CD8-positive, alpha-beta T cell (primary cell): ENCODE measurements at places on chromosomes 2 and 18.

DNA sequence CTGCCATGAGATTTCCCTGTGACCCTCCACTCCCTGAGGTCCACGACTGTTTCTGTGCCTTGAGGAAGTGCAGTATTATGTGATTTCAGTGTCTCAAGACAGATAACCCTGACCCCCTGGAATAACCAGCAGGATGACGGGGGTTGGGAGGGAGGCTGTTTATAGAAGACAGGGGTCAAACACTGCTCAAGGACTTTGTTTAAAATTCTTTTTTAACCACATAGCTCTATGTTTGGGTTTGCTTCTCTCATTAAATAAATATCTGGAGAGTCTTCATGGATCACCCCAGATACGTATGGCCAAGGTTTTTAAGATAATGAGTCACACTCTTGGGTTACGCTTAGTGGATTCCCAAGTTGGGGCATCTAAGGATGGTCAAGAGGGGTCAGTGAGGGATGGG is 523.8 kb upstream of the TNP1 start:
- DNase-seq, result no peak

DNA sequence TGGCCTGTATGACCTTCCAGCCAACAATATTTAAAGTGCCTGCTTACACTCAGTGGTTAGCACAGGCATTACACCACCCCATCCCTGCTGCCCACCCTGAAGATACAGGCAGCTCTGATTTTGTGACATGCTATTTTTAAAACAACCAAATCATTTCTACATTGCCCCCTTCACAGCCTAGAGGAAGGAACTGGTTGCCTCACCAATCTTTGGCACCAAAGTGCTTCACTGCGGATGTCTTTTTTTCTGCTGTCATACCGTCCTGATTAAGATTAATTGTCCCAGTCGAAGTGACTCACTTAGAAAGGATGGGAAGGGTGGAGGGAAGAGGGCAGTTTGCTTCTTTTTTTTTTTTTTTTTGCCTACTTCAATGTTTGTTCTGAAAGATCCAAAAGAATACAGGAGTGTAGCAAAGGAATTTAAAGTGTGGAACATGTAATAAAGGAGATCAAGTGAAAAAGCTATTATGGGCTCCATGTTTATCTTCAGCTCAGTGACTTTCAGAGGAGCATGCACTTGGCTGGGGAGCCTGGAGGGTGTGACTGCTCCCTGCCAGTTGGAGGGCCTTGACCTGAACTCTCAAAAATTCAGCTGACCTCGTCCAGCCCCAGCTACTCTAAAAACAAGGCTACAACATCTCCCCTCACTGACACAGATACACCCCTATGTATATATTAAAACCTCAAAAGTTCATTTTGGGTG is 501.1 kb upstream of the TNP1 start:
- no peak for DNase-seq

- no peak for DNase-seq
Observed at GRCh38 chr2:31108561-31109286, 29.5 kb downstream of the GALNT14 start.

DNA sequence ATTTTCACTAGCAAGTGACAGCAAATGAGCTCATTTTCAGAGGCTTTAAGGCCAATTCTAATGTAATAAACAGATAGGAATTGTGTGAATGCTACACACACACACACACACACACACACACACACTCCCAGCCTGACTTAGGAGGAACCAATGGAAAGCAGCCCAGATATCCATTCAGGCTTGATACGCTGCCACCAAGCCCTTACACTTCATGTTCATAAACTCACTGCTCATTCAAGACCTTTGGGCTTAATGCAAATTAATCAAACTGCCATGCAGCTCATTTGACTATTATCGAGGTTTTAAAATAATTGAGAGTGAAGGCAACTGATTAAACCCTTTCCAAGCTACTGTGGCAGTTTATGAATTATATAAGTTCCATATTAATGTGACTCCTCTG is 298.9 kb upstream of the NCKAP5 start:
- no peak for DNase-seq

DNA sequence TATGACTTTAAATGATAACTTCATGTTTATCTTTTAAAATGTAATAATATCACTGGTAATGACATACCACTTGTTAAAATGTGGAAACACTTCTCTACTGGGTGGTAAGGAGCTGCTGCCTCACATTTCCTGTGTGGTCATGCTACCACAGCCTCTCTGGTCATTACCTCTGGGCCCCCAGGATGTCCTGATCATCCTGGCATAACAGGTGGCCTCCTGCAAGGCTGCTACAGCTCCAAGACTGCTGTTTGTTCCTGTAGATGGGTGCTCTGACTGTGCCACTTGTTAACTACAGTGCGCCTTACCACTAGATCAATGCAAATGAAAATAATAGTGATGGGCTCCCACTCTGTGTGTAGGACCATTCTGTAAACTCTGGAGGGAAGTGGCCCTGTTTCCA is 500.2 kb upstream of the SPRED2 start:
- no peak for DNase-seq
